CD8-positive, alpha-beta T cell (primary cell): ENCODE measurements at places on chromosomes 3 and 15.
A peak's percentile ranks its signal among the peaks of the same experiment; 100 is the strongest.

DNA sequence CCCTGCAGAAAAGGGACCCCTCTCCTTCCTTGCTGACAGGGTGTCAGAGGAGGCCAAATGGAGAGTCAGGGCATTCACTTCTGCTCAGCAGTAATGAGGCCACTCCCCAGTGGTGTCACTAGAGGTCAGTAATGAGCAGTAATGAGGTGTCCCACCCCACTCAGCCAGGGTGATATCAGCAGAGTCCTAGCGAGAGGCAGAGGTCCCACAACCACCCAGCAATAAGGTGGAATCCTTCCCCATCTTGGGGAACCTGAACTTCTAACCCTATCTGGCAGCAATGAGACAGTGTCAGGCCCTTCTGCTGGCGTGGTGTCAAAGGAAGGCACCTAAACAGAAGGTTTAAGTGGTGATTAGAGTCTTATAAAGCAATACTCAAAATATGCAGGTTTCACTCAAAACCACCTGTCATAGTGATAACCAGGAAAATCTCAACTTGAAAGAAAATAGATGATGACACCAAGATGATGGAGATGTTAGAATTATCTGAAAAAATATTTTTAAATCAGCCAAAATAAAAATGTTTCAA is 12.9 kb downstream of the OCA2 start:
- DNase-seq: peak; percentile 71

DNA sequence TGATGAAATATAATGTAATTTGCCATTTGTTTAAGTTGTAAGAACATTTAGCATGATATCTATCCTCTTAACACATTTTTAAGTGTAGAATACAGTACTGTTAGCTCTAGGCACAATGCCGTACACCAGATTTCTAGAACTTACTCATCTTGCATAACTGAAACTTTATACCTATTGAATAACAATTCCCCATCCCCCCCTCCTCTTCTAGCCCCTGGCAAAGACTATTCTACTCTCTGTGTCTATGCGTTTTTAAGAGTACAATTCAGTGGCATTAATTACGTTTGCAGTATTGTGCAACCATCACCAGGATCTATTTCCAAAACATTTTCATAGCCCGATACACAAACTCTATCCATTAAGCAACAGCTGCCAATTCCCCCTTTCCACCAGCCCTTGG is 261.7 kb downstream of the PLOD2 start:
- DNase-seq: no peak

DNA sequence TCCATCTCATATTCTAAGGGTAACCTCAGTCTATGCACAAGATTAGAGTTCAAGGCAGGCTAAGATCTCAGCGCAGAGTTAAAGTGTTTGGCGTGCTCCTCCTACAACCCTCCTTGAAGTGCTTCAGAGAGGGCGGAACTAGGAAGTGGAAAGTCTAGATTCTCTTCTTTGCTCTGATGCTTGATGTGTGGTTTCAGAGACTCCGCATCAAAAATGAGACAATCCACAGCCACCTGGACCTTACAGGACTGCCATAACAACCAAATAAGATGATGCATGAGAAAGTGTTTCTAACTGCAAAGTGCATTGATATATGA is 161.3 kb upstream of the ATP11B start:
- DNase-seq: no peak

GRCh38 chr3:26596335-26596734 is 26.2 kb upstream of the LRRC3B start:
- DNase-seq: no peak

- no peak for DNase-seq
Observed at GRCh38 chr3:96266395-96267190, 547.8 kb upstream of the EPHA6 start.

DNA sequence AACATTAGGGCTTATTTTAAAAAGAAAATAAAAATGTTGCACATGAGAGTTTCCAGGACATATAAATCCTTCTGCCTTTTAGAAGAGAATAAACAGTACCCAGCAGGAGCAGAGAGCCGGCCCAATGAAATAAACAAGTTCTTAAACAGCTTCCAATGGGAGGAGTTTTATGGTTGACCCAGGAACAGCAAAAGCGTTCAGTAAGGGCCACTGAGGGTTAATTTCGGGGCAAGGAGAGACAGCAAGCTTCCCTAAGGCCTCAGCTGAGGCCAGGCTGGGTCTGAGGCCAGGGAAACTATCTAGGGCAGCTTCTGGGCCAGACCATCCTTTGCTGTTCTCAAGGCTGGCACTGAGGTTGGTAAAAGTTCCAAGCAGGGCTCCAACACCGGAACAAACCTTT is 3.4 kb downstream of the PDZRN3 start:
- no peak for DNase-seq

DNA sequence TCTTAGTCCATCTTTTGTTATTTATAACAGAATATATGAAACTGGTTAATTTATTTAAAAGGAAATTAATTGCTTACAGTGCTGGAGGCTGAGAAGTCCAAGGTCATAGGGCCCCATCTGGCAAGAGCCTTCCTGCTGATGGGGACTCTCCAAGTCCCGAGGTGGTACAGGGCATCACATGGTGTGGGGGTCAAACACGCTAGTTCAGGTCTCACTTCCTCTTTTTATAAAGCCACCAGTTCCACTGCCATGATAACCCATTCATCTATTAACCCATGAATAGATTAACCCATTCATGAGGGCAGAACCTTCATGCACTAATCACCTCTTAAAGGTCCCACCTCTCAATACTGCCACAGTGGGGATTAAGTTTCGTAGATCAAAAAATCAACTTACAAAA is 659.3 kb downstream of the NAALADL2 start:
- no peak for DNase-seq

DNA sequence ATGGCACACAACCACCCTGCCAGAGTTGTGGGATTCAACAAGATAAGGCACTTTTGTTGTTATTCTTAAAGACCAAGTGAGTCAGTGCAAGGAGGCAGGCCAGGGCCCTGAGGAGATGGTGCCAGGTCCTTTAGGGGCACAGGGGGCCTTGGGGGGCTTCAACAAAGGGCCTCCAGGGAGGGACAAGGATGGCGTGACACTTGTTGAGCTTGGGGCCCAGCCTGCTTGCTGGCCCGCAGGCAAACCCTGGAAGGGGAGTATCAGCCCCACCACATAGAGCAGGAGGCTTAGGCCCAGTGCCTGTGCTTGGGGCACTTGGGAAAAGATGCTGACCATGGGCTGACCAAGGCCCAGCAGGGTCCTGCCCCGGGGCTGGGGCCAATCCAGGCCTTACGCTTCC is 5.5 kb downstream of the IQSEC1 start:
- DNase-seq: no peak

DNA sequence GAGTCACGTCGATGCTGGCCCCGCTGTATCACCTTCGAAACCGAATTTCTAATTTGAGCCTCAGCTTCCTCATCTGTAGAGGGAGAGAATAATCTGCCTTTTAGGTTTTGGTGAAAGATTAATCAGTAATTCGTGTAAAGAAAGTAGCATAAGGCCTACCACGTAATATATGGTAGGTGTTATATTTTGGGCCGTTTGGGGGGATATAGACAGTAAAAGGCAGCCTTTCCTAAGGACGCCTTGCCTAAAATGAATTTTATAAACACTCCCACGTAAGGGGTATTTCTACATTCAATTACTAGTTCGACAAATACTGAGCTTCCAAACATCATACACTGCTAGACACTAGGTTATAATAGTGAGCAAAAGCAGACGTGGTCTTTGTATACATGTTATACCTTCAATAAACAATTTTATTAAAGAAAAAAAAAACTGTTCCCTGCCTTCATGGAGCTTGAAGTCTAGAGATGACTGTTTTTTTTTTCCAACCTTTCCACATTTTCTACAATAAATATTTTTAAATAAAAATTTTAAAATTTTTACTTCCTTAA is 737 bp downstream of the JAGN1 start:
- no peak for DNase-seq

GRCh38 chr3:24538891-24539290 is 44.2 kb upstream of the THRB start:
- no peak for DNase-seq

DNA sequence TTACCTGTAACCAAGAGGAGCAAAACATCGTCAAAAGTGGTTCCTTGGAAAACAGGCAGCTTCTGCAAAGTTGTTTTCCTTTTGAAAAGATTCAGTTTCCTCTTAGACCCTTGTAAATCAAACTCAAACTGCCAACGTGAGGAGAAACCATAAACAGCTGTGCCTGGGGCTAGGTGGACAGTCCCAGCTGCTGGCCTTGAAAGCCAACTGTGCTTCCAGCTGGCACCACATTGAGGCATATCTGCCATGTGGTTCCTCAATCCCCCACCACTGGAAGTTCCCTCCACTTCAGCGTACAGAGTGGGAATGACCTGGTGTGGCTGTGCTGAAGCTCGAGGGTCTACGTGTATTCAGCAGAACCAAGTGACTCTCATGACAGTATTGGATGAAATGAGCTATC is 40.9 kb downstream of the HRH1 start:
- no peak for DNase-seq

DNA sequence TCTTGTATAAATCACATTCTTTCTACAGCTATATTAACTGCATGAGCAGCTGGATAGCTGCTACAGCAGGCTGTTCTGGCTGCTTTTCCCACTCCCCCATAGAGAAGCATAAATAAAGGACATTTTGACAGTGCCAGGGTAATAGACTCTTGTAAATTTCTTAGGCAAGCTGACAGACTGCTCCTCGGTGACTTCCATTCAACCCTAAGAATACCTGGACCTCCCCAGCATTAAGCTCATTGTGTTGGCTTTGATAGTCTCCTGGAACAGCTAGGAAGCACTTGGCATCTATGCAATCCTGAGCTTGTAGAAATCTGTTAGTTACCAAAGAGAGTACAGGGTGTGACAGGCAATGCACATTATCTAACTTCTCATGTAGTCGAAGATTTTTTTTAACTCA is 475.4 kb downstream of the AGBL1 start:
- DNase-seq: no peak

- DNase-seq: no peak
Observed at GRCh38 chr15:59448871-59449270, 10.9 kb downstream of the FAM81A start.

- no peak for DNase-seq
Observed at GRCh38 chr3:168989396-168989795, 674.1 kb downstream of the MECOM start.

GRCh38 chr15:44536302-44536961 is 515 bp upstream of the EIF3J start:
- no peak for DNase-seq

DNA sequence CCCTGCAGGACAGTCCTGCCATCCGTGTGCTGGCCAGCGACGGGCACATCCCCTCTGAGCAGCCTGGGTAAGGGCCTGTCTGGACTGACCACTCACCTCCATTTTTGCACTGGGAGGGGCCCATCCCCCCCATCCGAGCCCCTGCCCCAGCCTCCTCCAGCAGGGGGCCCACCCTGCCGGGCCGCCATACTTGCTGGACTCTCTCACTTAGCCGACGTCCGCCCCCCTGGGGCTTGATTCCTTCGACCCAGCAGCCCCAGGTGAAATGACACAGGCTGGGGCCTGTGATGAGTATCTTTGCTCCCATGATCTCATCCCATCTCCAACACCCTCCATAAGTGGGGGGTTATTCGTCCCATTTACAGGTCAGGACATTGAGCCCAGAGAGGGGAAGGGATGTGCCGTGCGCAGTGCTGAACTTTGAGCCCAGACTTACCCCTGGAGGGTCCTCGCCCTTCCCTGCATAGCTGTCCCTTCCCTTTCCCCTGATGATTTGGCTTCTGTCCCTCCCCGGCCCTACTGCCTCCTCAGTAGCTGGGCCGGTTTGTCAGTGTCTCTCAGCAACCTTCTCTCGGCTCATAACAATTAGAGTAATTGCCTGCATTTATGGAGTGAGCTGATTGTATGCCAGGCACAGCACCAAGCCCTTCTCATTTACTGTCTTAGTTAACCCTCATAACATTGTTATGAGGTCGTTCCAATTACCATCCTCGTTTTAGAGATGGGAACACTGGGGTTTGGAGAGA is 4.2 kb downstream of the LMAN1L start:
- no peak for DNase-seq

DNA sequence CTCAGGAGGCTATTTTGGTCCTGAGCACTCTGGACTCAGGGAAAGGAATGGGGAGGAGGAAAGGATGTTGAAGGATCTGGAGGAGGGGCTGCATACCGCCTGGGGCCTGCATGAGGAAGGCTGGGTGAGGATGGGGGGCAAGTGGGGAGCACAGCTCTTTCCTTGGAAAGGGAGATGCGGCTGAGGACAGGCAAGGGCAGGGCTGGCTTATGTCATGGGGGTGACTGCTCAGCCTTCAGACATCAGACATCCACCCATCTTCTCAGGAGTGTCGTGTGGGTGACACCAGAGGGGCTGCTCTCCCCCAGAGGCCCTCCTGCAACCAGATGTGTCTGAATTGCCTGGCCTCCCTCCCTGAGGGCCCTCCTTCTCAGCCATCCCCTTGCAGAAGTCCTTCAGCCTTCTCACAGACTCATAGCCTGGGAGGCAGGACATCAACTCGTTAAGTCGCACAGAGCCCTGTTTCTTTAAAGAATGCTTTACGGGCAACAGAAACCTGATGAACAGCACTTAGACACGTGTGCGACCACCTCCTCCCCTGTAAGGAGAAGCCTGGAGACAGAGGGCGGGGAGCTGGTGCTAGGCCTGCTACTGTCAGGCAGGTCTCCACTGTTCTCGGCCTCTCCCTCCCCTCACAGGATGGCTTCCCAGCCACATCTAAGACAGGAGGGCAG is 252.3 kb downstream of the OCA2 start:
- DNase-seq: no peak

GRCh38 chr15:48645558-48646330 is at the start of gene FBN1:
FBN1 (minus strand) TSS chr15:48645709; CDS start chr15:48644769, 940 bp downstream.
- no peak for DNase-seq

DNA sequence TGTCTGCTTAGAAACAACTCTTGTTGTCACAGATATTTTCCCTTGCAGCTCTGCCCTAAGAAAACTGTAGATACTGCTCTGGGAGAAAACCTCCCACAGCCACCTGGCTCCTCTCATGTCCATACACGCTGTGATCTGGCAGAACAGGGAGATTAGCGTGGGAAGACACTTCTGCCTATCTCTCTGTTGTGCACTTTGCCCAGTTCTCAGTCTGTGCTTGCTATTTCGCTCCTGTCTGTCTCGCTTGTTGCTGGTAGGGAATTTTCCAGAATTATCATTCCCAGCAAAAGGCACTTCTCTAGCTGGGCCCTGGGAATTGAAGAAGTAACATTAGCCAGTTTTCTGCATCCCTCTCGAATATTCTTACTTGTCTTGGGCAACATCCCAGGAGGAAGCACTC is 8.1 kb upstream of the GATM start:
- no peak for DNase-seq

DNA sequence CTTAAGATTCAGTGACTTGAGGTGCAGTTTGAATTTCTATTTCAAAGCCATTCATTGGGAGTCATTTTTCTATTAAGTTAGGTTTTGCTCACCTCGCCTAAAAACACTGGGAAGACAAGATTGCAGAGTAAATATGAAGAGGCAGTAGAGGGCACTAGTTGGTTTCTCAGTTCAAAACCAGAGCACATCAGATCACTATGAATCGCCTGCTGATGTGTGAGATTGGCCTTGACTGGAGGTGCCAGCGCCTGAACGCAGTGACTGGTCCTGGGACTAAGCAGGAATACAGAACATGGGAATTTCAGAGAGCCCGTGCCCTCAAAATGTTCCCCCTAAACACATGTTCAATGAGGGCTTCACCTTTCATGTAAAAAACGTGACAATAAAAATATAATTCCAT is 229.0 kb downstream of the ITPR1 start:
- DNase-seq: peak; percentile 38
